Sigmoid colon (tissue), 7 donors: ENCODE measurements at places on chromosomes 5 and 9. TPM values are rescaled to one million over a fixed set of nuclear protein-coding genes. Genes with fewer than 3 reads are reported as not detected.

Gene EDIL3
- 43.4 TPM for total RNA-seq

Gene ZBTB6
- 14.5 TPM for total RNA-seq

Gene CRHBP
- not detected for total RNA-seq

Gene FAM219A
- total RNA-seq, result 10.2 TPM

Gene DND1
- not detected for total RNA-seq

Gene SPATA31E1
- total RNA-seq, result not detected

Gene RGS7BP
- total RNA-seq, result 0.71 TPM

Gene ARSI
- 1.4 TPM for total RNA-seq

Gene NUTM2G
- not detected for total RNA-seq

Gene SHOC1
- total RNA-seq, result not detected

Gene ZFP62
- total RNA-seq, result 18.7 TPM

Gene OGN
- total RNA-seq, result 63.5 TPM

Gene SH2D3C
- 5.0 TPM for total RNA-seq

DNA sequence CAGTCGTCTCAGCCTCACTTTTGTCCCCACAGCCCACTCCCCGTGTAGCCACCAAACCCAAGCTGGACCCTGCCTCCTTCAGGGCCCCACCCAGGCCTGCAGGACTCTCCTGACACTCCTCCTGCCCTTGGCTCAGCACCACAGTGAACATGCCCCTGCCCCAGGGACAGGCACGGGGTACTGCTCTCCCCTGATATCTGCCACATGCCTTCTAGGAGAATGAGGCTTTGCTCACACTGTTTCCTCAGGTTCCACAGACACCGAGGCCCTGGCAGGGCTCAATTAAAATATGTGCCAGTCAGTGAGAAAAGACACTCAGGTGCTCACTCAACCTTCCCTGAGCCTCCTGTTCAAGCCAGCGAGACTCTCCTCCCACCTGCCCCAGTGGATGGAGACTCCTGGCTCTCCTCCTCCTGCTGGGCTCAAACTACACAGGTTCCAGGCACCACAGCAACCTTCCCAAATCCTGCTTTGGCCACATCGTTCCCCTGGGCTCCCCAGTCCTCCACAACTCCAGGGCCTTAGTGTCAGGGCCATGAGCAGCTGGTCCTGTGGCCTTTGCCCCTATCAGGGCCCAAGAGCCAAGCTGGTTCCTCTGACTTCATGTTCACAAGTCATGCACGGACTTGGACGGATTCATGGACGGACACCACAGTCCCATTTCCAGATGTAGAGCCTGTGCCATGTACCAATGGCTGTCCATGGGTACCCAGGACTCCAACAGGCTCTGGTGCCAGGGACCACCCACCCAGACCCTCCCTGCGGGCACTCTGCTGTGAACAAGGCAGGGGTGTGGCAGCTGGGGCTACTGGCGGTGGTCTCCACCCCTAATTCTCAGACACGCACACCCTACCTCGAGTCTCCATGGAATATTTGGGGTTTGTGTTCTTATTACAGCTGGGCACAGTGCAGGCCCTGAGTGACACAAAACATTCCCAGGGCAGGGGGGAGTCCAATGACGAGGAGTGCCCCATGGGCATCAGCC, 36.6 kb downstream of the BICD2 start:
- peaks cover 9% of the 10 kb centered on the region for H3K36me3 ChIP-seq
- H3K27me3 ChIP-seq, result no peaks in the 10 kb centered on the region
- no peak for DNase-seq
- no peak overlapping the region for H3K4me3 ChIP-seq
- H3K27ac ChIP-seq, result no peak overlapping the region

DNA sequence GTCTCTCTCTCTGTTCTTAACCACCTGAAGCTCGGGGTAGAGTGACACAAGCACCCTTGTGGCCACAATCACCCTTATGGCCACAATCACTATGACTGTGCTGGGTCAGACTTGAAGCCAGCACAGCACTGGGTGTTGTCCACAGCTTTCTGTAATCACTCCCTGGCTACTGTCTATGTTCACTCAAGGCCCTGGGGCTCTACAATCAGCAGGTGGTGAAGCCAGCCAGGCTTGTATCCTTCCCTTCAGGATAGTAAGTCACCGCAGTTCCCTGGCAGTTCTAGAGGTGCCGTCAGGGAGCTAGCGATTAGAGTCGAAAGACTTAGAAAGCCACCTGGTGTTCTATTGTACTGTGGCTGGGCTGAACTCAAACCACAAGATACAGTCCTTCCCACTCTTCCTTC, 44.2 kb downstream of the GDA start:
- H3K36me3 ChIP-seq, result no peaks in the 10 kb centered on the region
- H3K4me1 ChIP-seq, result no peaks in the 10 kb centered on the region
- H3K4me3 ChIP-seq, result no peak overlapping the region
- no peak for DNase-seq

GRCh38 chr5:42929871-42930270, 110.2 kb downstream of the ANXA2R start:
- no peaks in the 10 kb centered on the region for H3K4me1 ChIP-seq
- no peaks in the 10 kb centered on the region for H3K27me3 ChIP-seq
- no peak overlapping the region for H3K4me3 ChIP-seq
- no peak for DNase-seq
- no peaks in the 10 kb centered on the region for H3K36me3 ChIP-seq

GRCh38 chr5:31449174-31449573, 82.7 kb downstream of the DROSHA start:
- H3K4me1 ChIP-seq, result no peaks in the 10 kb centered on the region
- no peak overlapping the region for H3K27ac ChIP-seq
- H3K4me3 ChIP-seq, result no peak overlapping the region
- DNase-seq, result no peak

DNA sequence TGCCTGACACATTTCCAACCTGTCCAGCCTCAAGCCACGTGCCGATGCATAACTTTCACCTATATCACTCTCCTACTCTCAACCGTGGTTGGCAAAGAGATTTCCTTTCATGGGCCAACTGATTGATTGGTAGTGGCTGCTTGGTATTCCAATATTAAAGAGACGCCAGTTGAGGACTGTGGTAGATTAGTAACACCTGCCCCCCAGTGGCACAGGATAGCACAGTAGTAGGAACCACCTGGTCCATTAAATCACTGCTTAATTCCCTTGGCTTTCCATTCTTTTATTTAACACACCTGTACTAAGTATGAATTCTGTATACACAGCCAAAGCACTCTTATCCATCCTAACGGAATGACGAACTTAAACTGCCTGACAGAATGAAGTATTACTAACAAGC, 19.1 kb upstream of the FOXB2 start:
- H3K4me1 ChIP-seq, result no peaks in the 10 kb centered on the region
- no peaks in the 10 kb centered on the region for H3K27me3 ChIP-seq
- no peak overlapping the region for H3K27ac ChIP-seq
- DNase-seq, result no peak
- no peak overlapping the region for H3K4me3 ChIP-seq

DNA sequence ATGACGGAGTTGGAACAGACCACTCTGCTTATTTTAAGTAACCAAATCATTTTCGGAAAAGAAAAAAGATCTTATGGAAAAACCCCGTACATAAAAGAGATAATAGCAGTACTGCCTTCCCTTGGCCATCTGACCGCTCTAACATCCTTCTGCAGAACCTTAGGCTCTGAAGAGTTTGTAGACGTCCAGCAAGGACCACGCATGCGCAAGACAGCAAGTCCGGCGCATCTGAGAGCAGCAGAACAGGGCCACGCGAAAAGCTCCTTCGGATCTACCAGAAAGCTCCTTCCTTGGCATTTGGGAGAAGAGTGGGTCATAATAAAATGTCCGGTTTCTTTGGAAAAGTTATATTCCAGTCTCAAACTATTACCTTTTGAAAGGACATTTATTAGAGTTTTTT, 26.8 kb downstream of the PAX5 start:
- H3K4me1 ChIP-seq, result peaks cover 4% of the 10 kb centered on the region
- H3K4me3 ChIP-seq, result no peak overlapping the region
- H3K27ac ChIP-seq, result no peak overlapping the region
- no peaks in the 10 kb centered on the region for H3K36me3 ChIP-seq
- DNase-seq, result no peak
- peaks cover 79% of the 10 kb centered on the region for H3K27me3 ChIP-seq

- no peak for DNase-seq
- H3K4me1 ChIP-seq, result no peaks in the 10 kb centered on the region
- H3K27ac ChIP-seq, result no peak overlapping the region
- no peak overlapping the region for H3K4me3 ChIP-seq
Observed at GRCh38 chr5:156446526-156446925, 119.6 kb downstream of the SGCD start.

- DNase-seq, result no peak
- no peaks in the 10 kb centered on the region for H3K36me3 ChIP-seq
- no peak overlapping the region for H3K4me3 ChIP-seq
- H3K4me1 ChIP-seq, result no peaks in the 10 kb centered on the region
Observed at GRCh38 chr9:130937146-130938076, 1.6 kb downstream of the FIBCD1 start.

DNA sequence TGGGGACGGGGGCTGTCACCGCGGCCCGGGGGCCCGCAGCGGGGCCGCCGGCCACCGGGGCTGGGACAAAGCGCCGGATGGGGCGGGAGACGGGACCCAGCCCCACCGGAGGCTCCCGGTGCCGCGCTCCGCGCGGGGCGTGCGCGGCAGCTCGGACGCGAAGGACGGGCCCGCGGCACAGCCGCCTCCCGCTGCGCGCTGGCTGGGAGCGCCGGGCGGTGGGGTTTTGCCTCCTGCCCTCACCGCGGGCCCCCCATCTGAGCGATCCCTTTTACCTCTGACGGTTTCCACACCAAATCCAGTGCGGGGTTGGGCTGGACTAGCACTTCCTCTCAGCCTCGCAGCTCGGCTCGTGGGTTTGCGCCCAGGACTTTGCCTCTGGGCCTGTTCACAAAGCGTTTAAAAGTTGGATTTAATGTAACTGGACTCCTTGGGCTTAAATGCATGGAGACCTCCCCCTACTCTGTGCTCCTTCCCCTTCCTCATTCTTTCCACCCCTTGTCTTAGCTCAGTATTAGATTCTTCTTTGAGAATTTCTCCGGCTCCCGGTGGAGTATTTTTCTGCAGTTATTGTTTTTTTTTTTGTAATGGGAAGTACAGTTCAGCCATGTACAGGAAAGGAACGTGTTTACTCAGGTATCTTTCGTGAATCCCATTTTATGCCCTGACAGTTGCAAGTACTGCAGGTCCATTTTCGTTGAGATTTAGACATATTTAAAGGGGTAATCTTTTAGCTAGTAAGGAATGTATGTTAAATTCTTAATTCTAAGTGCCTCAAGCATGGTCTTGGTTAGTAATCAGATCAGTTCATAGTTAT, 691 bp downstream of the FCHO2 start:
- peaks cover 35% of the 10 kb centered on the region for H3K4me1 ChIP-seq
- no peaks in the 10 kb centered on the region for H3K36me3 ChIP-seq
- H3K27me3 ChIP-seq, result no peaks in the 10 kb centered on the region
- H3K27ac ChIP-seq, result peak overlapping the region; percentile 92

DNA sequence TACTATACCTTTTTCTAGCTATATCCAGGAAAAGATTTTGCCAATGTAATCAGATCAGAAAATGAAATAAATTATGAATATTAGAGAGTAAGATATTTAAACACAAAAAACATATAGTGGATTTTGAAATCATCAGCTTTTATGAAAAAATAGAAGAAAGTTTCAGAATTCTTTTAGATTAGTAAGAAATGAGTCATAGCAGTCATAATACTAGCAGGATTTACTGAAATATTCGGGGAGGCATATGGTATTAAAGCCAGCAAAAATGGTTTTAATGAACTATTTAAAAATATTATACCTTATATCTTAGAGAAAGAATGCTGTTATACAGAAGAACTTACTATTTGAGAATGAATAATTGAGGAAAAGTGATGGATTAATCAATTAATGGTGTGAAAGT, 303.6 kb upstream of the NUDT12 start:
- no peak for DNase-seq
- no peak overlapping the region for H3K27ac ChIP-seq
- no peak overlapping the region for H3K4me3 ChIP-seq
- H3K4me1 ChIP-seq, result no peaks in the 10 kb centered on the region
- no peaks in the 10 kb centered on the region for H3K27me3 ChIP-seq

DNA sequence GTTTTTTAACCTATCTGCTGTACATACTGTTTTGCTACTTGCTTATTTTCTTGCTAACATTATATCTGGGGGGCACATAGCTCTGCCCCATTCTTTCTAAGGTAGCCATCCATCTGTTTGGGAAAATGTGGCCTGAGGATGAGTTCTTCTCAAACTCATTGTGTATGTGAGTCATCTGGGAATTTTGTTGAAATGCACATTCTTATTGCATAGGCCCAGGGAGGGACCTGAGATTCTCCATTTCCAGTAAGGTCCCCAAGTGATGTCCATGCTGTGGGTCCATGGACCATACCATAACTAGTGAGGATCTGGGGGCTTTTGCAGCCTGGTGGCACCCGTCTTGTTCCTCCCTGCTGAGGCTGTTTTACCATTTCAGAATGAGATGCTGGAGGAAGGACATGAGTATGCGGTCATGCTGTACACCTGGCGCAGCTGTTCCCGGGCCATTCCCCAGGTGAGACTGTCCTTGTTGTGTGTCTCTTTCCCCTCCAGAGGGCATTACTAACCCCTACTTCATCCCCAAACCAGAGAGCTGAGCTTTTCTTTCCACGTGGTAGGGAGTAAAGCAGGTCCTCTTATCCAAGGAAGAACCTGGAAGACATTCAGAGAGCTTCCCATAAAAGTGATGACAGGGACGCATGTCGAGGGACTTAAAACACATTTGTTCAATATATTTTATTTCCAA, 28.6 kb downstream of the CYFIP2 start:
- no peaks in the 10 kb centered on the region for H3K27me3 ChIP-seq
- no peak for DNase-seq
- no peaks in the 10 kb centered on the region for H3K36me3 ChIP-seq
- no peak overlapping the region for H3K27ac ChIP-seq
- no peaks in the 10 kb centered on the region for H3K4me1 ChIP-seq

GRCh38 chr5:1012900-1013237, 4.3 kb downstream of the NKD2 start:
- H3K27me3 ChIP-seq, result peaks cover 13% of the 10 kb centered on the region
- DNase-seq, result peak; percentile 46
- no peaks in the 10 kb centered on the region for H3K36me3 ChIP-seq
- no peak overlapping the region for H3K4me3 ChIP-seq
- peaks cover 20% of the 10 kb centered on the region for H3K4me1 ChIP-seq

DNA sequence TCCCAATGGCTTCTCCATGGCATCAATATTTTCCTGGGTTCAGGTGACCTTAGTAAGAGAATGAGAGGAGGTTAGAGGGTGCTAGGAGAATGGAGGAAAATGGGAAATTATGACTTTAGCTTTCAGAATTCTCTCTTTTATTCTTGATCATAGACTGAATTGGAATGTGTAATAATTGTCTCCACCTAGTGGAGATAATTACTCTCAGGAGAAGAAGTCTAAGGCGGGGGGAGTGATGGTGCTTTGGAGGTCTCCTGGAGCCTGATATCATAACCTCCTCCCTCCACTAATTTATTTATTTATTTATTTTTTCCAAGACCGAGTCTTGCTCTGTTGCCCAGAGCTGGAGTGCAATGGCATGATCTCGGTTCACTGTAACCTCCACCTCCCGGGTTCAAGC, 221.3 kb downstream of the GRIA1 start:
- DNase-seq, result no peak
- H3K36me3 ChIP-seq, result no peaks in the 10 kb centered on the region
- H3K4me3 ChIP-seq, result no peak overlapping the region
- H3K4me1 ChIP-seq, result no peaks in the 10 kb centered on the region
- H3K27ac ChIP-seq, result no peak overlapping the region

- no peak overlapping the region for H3K4me3 ChIP-seq
- no peak for DNase-seq
- H3K27ac ChIP-seq, result no peak overlapping the region
Observed at GRCh38 chr5:3300726-3301125, 294.9 kb upstream of the IRX1 start.
